ENCODE measurements at places on chromosomes 1 and 21.

DNA sequence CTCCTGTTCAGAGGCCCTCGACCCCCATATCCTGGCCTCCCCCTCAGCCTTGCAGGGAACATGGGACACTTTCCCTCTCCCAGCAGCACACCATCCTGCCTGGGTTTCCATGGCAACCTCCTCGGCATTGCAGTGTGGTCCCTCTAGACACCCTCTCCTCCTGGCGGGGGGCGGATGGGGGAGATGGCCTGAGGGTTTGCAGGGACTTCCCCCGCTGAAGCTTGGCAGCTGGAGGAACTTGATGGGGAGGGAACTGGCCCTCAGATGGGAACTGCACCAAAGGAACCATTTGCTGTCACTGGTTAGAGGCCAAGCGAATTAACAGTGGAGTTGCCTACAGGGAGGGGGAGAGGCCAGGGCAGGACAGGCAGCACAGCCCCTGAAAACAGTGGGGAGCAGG is 28.7 kb downstream of the RIMS3 start:
- DNase-seq: no peak

DNA sequence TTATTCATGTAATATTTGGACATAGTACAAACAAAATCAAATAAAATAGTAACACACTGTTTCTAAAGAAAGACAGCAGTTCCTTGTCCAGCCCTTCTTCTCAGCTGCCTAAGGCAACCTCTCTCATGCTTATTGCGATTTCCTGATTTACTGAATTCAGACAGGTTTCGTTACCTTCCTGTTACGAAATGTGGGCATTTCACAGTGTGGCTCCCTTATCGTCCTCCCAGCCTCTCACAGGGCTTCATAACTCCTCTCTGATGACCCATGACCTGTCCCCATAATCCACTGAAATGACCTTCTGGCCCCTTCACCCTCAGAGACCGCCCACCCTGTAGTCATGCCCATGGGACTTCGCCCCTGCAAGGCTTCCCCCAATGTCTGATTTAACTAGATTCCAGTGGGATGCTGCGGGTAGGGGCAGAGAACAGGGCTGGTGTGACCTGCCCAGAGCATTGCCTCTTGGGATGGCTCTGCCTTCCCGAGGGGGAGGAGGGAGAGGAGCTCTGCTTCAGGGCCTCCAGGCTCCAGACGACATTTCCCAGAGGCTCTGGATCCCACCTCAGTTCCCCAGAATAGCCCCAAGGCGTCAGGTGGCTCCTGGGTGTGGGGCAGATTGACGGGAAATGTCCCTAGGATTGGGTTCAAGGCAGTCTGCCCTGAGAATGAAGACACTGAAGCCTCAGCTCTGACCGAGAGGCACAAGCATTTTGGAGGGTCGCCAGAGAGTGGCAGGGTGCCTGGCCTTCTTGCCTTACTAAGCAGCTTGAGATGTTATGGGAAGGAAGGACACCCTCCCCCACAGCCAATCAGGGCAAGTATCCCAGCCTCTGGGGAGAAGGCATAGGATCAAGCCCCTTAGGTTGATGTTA is 20.6 kb downstream of the PADI2 start:
- no peak for DNase-seq

DNA sequence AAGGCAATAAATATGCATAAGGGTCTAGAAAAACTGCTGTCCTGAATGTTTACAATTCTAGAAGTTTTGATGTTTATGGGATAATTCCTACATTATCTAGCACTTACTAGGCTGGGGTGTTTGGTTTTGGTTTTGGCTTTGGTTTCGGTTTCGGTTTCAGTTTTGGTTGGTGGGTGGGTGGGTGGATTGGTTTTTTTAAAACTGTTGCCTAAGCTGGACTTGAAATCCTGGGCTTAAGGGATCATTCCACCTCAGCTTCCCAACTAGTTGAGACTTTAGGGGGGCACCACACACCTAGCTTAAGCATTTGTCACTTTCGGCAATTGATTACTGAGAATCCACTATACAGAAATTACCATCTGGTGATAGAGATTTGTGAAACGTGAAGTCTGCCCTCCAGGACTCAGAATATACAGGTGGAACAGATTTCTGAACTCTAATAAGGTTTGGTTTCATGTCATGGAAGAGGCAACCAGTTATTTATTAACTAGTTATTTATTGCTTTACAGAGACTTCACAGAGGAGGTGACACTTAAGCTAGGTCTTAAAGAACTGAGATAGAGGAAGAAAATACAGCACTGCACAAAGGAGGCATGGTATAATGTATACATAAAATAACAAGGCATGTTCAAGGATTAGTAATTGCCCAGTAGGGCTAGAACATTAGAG is 69.6 kb downstream of the PIK3R3 start:
- no peak for DNase-seq

GRCh38 chr1:145978471-145978853 is 14.0 kb downstream of the POLR3GL start:
- DNase-seq: no peak

DNA sequence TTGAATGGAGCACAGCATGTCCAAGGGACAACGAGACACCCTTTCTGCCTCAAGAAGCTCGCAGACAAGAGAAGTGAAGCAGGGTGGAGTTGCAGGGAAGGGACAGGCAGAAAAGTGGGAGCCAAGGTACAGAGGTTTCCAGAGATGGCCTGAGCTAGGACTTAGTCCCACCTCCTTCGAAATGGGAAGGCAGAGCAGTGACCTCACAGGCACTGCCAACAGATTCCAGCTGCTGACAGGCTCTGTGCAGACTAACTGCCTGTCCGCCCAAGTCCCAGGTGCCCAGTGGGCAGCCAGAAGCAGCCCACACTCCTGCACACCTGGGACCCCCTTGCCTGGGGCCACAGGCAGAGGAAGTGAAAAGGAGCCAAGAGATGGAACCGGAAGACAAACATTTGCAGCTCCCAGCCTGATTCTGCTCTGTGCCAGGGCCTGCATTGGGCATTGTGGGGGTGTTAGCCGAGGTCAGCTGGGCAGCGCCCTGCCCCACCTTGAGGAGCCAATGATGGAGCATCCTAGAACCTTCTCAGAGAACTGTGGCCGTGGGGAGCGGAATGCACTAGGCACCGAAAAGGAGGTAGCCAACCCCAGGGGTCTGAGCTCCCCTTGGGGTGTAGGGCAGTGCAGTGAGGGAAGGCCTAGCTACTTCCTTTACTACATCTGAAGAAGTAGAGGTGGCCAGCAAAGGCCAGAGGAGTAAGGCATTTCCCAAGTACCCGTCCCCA is 27.5 kb upstream of the RSPO1 start:
- DNase-seq: no peak

DNA sequence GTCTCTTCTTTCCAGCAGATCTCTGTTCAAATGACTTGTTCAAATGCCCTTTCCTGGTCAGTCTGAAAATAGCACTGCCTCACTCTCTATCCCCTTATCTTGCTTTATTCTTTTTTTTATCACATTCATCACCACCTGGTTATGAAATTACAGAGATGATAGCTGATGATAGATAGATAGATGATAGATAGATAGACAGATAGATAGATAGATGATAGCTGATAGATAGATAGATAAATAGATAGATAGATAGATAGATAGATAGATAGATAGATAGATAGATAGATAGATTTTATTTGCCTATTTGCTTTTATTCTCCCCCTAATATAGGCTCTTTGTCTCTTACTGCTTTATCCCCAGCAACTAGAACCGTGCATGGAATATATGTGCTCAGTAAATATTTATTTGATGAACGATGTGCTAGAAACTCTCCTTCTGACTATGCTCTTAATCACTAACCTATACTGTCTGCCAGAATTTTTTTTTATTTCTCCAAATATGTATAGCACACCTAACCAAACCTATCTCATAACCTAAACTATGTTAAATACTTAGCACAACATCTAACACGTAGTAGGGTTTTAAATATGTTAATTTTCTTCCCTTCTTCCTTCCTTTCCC is 372.8 kb upstream of the DUSP10 start:
- no peak for DNase-seq

- DNase-seq: no peak
Measured at GRCh38 chr1:95145493-95145892, 28.3 kb downstream of the TLCD4 start.

DNA sequence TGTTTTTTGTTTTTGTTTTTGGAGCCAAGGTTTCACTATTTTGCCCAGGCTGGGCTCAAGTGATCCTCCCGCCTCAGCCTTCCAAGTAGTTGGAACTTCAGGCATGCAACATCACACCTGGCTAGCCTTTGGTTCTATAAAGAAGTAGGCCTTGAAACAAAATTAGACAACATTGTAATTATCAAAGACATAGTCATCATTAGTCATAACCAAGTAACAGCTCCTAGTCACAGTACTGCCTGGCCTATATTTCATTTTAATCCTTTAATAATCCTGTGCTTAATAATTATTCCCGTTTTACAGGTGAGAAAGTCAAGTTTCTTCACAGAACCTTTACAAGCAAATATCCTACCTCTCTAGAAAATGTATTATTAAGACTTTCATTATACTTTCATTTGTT is 52.3 kb upstream of the TBX15 start:
- no peak for DNase-seq

GRCh38 chr1:239817276-239817675 is 274.4 kb upstream of the FMN2 start:
- DNase-seq: no peak

GRCh38 chr21:37451446-37451845 is 84.9 kb downstream of the DYRK1A start:
- DNase-seq: no peak

- no peak for DNase-seq
Measured at GRCh38 chr21:15359251-15359650, 294.5 kb upstream of the NRIP1 start.

DNA sequence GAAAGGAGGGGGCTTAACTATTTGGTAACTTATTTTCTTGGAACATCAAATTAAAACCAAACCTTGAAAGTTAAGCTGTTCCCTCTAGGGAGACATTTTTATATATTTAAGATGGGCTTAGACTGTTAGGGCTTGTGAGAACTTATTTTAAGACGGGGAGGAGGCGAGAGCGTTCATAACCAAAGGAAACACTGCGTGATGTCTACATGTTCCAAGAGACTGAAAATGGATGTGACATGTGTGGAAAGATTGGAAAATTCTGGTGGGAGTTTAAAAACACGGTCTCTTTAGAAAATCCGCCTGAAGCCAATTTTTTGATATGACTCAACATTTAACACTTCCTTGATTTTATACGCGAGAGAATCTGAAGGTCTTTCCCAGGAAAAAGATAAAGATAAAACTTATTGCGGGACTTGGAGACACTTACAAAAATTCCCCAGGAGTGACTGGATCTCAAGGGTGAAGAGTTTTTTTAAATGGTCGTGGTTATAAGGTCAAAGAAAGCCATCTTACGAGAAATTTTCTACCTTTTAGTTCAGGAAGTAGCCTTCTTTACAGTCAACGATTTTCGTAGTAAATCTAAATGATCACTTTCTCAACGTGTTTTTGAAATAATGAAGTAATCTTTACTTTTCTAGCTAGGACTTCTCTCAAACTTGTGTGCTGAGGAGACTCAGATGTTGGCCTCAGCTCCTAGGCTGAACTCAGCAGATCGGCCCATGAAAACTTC is 828 bp downstream of the PNRC2 start:
- no peak for DNase-seq

DNA sequence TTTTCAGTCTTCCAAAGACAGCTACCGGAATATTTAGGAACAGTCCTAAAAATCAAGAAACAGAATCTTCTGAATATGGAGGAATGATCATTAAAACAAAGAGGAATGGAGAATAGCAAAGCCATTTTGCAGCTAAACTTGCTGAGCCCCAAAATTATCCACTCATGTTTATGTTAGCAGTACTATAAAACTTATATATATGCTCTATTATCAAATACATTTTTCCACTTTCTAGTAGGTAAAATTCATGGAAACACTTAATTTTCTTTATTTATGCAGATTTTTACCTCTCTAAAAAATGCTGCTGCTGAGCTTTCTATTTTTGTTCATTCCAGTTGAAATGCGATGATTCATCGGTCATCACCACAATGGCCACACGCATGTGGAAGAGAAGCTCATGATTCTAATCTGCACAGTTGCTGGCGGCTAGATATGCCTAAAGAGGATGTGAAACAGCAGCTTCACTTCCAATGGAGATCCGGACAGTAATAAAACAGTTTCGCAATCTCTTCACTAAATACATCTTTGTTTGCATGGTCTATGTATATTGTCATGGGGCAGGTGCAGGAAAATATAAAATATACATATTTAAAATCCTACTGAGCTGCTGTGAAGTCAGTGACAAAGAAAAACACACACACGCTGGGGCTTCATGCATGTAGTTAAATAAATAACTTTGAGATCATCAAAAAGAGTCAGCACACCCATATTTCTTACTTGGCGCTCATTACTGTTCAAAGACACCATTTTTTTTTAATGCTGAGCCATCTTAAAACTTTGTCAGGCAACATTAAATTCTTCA is 292.2 kb downstream of the SMYD3 start:
- no peak for DNase-seq

GRCh38 chr1:17944646-17945045 is 163.0 kb upstream of the IGSF21 start:
- DNase-seq: no peak

Data from T-helper 17 cell (primary cell).